ENCODE measurements at places on chromosomes 2 and 18. TPM values are rescaled to one million over a fixed set of nuclear protein-coding genes. Genes with fewer than 3 reads are reported as not detected.

GRCh38 chr2:8437228-8437948 is 244.5 kb upstream of the ID2 start:
- H3K4me1 ChIP-seq, result peaks cover 57% of the 10 kb centered on the region
- H3K27me3 ChIP-seq, result no peaks in the 10 kb centered on the region
- no peak overlapping the region for H3K4me3 ChIP-seq

DNA sequence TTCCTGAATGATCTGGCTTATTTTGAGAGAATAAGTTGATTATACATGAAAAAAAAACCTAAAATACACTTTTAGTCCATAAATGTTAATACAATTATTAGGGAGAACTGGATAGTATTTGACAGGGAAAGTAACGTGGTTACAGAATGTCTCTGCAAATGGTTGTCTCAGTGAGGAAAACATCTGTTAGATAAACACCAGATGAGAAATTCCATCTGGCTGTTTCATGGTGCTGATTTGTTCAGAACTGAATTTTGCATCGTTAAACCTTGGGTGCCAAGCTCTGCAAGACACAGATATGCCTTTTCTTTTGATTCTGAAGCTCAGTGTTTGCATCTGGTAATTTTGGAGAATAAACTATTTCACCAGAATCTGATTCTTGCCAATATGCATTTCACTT is 90.4 kb downstream of the SCN3A start:
- DNase-seq, result no peak
- H3K36me3 ChIP-seq, result no peaks in the 10 kb centered on the region

The GAL3ST2 gene
- 0.34 TPM for total RNA-seq

DNA sequence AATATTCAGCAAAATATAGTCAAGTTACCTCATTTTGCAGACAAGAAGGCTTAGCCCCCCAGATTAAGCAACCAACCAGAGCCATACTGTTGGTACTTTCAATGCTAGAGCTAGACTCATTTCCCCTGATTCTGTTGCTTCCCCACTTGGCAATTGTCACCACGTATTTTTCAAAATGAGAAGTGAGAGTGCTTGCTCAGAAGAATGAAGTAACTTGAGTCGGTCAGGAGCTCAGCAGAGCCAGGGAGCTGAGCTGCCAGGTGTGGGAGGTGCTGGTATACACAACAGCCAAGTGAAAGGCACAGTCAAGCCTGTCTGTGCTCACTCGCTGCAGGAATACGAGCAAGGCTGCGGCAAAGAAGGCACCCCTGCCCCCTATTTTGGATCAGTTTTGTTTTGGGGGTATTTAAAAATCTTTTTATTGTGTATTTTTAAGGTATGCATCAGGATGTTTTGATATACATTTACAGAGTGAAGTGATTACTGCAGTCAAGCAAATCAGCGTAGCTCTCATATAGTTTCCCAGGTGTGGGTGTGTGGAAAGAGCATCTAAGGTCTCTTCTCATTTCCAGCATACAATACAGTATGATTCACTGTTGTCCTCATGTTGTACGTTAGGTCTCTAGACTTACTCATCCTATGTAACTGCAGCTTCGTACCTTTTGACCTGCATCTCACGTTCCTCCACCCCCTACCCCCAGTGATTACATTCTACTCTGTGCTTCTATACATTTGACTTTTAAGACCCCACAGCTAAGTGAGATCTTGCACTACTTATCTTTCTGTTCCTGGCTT is 62.4 kb downstream of the MRPS9 start:
- DNase-seq, result no peak
- no peak overlapping the region for H3K4me3 ChIP-seq
- no peak overlapping the region for H3K27ac ChIP-seq
- no peaks in the 10 kb centered on the region for H3K4me1 ChIP-seq

- DNase-seq, result no peak
- peaks cover 7% of the 10 kb centered on the region for H3K27me3 ChIP-seq
- no peak overlapping the region for H3K27ac ChIP-seq
- no peaks in the 10 kb centered on the region for H3K36me3 ChIP-seq
Observed at GRCh38 chr2:130908832-130909231, 72.1 kb downstream of the ARHGEF4 start.

The TLX2 gene
- 0.44 TPM for total RNA-seq

DNA sequence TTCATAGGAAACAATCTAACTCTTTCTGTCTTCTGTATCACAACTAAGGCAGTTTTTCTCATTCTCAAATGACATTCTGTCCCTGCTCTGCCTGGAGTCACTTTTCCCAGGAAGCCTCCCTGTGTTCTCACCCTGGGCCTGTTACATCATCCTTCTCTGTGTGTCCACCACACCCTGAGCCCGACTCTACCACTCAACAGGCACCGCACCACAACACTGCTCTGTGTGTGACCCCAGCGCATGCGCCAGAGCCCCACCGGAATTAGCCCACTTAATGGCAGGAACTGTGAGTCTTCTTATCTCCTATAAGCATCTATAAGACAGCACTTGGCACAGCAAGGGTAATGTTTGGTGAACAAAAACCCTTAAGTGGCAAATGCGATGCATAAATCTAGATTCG is 32.3 kb downstream of the TGFBRAP1 start:
- no peak for DNase-seq
- H3K27ac ChIP-seq, result no peak overlapping the region
- H3K27me3 ChIP-seq, result no peaks in the 10 kb centered on the region
- H3K4me3 ChIP-seq, result no peak overlapping the region
- peaks cover 11% of the 10 kb centered on the region for H3K4me1 ChIP-seq

The GTF2A1L gene
- not detected for total RNA-seq

DNA sequence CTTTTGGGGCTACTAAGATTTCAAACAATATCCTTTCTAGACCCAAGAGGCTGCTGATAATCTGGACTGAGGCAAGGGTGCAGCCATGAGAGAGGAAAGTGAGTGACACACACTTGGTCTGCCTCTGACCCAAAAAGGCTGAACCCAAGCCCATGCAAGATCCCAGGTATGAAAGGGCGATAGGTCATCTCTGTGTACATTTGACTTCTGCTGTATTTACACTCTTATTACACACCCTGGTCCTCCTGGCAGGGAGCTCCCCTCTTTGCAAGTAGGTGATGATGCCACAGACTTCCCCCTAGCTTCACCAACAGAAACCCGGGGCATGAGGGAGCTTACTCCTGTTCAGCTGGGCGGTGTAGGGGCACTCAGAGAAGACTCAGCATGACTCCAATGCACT is 61.8 kb upstream of the ACAA2 start:
- H3K27me3 ChIP-seq, result peaks cover 17% of the 10 kb centered on the region
- H3K36me3 ChIP-seq, result no peaks in the 10 kb centered on the region
- DNase-seq, result no peak
- no peak overlapping the region for H3K4me3 ChIP-seq
- H3K4me1 ChIP-seq, result peaks cover 5% of the 10 kb centered on the region

- H3K36me3 ChIP-seq, result no peaks in the 10 kb centered on the region
- H3K4me1 ChIP-seq, result peaks cover 23% of the 10 kb centered on the region
- no peak overlapping the region for H3K27ac ChIP-seq
- no peaks in the 10 kb centered on the region for H3K27me3 ChIP-seq
- no peak for DNase-seq
Observed at GRCh38 chr2:12589802-12590320, 126.9 kb upstream of the TRIB2 start.

The MSH2 gene
- 52.5 TPM for total RNA-seq

GRCh38 chr2:134397146-134397896 is 143.4 kb downstream of the MGAT5 start:
- no peak for DNase-seq
- H3K36me3 ChIP-seq, result no peaks in the 10 kb centered on the region
- peaks cover 2% of the 10 kb centered on the region for H3K4me1 ChIP-seq
- H3K4me3 ChIP-seq, result no peak overlapping the region
- H3K27me3 ChIP-seq, result no peaks in the 10 kb centered on the region

DNA sequence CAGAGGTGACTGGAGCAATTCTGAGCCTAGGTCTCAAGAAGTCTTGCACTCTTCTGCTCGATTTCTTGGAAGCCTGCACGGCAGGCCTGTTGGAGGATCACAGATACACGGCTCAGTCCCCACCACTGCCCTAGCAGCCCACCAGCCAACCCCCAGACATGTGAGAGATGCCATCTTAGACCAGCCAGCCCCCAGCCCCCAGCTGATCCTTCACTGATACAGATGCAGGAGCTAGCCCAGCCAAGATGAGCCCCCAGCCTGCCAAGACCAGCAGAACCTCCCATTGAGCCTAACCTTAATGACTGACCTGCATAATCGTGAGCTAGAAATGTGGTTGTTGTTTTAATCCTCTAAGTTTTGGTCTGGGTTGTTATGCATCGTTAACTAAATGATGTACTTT is 47.5 kb downstream of the INHBB start:
- H3K36me3 ChIP-seq, result no peaks in the 10 kb centered on the region
- no peak overlapping the region for H3K4me3 ChIP-seq
- no peaks in the 10 kb centered on the region for H3K27me3 ChIP-seq
- H3K4me1 ChIP-seq, result no peaks in the 10 kb centered on the region

DNA sequence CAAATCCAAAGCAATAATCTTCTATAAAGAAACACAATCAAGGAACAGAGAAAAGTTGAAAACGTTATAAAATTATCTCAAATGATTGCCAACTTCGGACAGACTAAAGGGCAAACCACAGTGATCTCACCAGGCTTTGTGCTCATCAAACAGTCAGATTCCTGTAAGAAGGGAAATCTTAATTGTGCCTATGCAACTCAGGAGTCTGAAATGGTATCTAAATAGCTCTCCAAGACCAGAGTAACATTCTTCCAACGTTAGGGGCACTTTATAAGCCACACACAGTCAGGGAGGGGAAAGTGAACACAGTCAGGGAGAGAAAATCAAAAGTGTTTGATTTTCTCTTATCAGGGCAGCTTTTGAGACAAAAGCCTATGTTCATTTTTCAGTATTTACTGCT is 29.4 kb downstream of the PLEKHM3 start:
- H3K27me3 ChIP-seq, result no peaks in the 10 kb centered on the region
- peaks cover 5% of the 10 kb centered on the region for H3K4me1 ChIP-seq
- no peak overlapping the region for H3K27ac ChIP-seq
- no peak for DNase-seq
- H3K4me3 ChIP-seq, result no peak overlapping the region
- no peaks in the 10 kb centered on the region for H3K36me3 ChIP-seq

DNA sequence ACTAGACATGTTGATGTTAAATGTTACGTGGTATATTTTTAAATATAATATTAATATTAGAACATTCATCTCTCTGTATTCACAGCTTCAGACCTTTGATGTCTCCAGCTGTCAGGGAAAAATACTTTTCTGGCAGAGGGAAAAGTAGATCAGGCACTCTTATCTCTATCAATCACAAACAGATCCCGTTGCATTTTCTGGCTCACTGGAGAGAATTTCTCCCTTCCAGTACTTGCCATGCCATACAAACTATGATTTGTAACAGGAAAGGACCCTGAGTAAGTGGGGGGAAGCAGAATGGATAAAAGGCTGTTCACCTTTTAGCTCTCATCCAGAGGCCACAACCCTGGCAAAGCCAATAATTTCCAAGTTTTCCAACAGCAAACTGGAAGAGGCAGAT is 158.0 kb downstream of the TCF4 start:
- H3K4me3 ChIP-seq, result no peak overlapping the region
- H3K4me1 ChIP-seq, result no peaks in the 10 kb centered on the region
- H3K27me3 ChIP-seq, result peaks cover 2% of the 10 kb centered on the region
- no peaks in the 10 kb centered on the region for H3K36me3 ChIP-seq
- no peak for DNase-seq
- H3K27ac ChIP-seq, result no peak overlapping the region

DNA sequence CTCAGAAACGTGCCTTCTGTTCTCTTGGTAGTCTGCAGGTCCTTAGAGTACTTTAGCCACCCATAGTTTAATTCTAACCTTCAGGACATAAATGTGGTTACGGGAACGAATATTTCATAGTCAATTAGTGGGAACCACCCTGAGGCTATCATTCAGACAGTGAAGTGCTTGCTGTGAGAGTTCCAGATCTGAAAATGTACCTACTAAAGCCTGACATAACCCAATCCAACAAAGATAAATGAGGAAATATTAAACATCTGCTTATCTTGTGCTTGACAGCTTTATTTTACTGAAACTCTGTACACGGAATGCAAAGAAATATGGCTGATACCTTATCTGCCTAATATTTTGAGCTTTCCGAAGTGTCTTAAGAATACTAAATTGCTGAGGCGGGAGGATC is 43.0 kb downstream of the RAB27B start:
- peaks cover 5% of the 10 kb centered on the region for H3K27me3 ChIP-seq
- no peak for DNase-seq
- H3K4me3 ChIP-seq, result no peak overlapping the region
- H3K36me3 ChIP-seq, result no peaks in the 10 kb centered on the region
- H3K4me1 ChIP-seq, result peaks cover 6% of the 10 kb centered on the region
- no peak overlapping the region for H3K27ac ChIP-seq

The SCG2 gene
- total RNA-seq, result not detected

GRCh38 chr2:239377591-239377990 is 23.2 kb downstream of the HDAC4 start:
- H3K4me3 ChIP-seq, result no peak overlapping the region
- peaks cover 21% of the 10 kb centered on the region for H3K4me1 ChIP-seq
- no peaks in the 10 kb centered on the region for H3K27me3 ChIP-seq
- no peak for DNase-seq
- no peaks in the 10 kb centered on the region for H3K36me3 ChIP-seq

- H3K4me3 ChIP-seq, result no peak within 1 kb of the TSS
- no peak within 1 kb of the TSS for H3K27ac ChIP-seq
- H3K4me1 ChIP-seq, result no peaks in the 10 kb centered on the region
- no peak for DNase-seq
Observed at GRCh38 chr2:241188361-241189092, at the start of gene ANO7. ANO7 (plus strand) TSS chr2:241188677; CDS start chr2:241190064, 1,387 bp downstream.

GRCh38 chr18:6621437-6621836 is 108.1 kb upstream of the ARHGAP28 start:
- no peak for DNase-seq
- no peaks in the 10 kb centered on the region for H3K36me3 ChIP-seq
- H3K27ac ChIP-seq, result no peak overlapping the region
- H3K4me3 ChIP-seq, result no peak overlapping the region
- H3K27me3 ChIP-seq, result no peaks in the 10 kb centered on the region

GRCh38 chr2:238727585-238728329 is 120.1 kb upstream of the TWIST2 start:
- DNase-seq, result no peak
- H3K4me1 ChIP-seq, result no peaks in the 10 kb centered on the region
- H3K36me3 ChIP-seq, result no peaks in the 10 kb centered on the region
- no peak overlapping the region for H3K4me3 ChIP-seq

GRCh38 chr2:42102024-42102590 is 54.3 kb downstream of the PKDCC start:
- no peaks in the 10 kb centered on the region for H3K27me3 ChIP-seq
- H3K4me3 ChIP-seq, result peak overlapping the region; percentile 59
- H3K27ac ChIP-seq, result peak overlapping the region; percentile 86
- H3K36me3 ChIP-seq, result peaks cover 13% of the 10 kb centered on the region
- H3K4me1 ChIP-seq, result peaks cover 47% of the 10 kb centered on the region
- peak; percentile 88 for DNase-seq

GRCh38 chr2:241835611-241836010 is 23.1 kb downstream of the PDCD1 start:
- no peak for DNase-seq
- H3K4me3 ChIP-seq, result no peak overlapping the region
- H3K4me1 ChIP-seq, result peaks cover 16% of the 10 kb centered on the region

- no peak for DNase-seq
- H3K36me3 ChIP-seq, result no peaks in the 10 kb centered on the region
- H3K4me1 ChIP-seq, result no peaks in the 10 kb centered on the region
- H3K27me3 ChIP-seq, result no peaks in the 10 kb centered on the region
- no peak overlapping the region for H3K4me3 ChIP-seq
Observed at GRCh38 chr2:1586923-1587840, 157.1 kb downstream of the PXDN start.

Measured in activated CD8-positive, alpha-beta T cell treated with anti-CD3 and anti-CD28 coated beads, Interleukin-2, amount 10 ng/mL, durations not matched to agents 7 days and 5 days (primary cell).